ENCODE measurements at places on chromosomes 7 and 10.
A peak's percentile ranks its signal among the peaks of the same experiment; 100 is the strongest.

DNA sequence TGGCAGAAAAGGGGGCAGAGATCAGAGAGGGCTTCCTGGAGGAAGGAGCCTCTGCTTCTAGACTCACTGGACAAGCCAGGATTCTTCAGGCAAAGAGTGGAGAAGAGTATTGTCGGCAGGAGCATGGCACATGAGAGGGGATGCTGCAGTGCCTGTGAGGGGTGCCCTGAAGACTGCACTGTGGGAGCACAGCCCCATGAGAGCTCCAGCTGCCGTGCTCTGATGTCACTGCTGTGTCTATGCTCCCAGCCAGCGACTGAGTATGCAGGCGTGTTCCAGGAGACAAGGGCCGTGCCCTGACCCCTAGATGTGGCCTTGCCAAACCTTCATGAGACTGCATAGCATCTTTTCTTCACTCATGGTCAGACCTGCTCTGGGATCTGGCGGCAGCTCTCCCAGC lies 339.1 kb downstream of the RPS24 start:
- no peak for DNase-seq

DNA sequence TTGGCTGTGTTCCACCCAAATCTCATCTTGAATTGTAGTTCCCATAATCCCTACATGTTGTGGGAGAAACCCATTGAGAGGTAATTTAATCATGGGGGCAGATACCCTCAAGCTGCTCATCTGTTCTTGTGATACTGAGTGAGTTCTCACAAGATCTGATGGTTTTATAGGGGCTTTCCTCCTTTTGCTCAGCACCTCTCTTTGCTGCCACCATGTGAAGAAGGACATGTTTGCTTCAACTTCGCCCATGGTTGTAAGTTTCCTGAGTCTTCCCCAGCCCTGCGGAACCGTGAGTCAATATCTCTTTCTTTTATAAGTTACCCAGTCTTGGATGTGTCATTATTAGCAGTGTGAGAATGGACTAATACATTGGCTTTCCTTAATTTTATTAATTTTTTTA lies 527.8 kb downstream of the MDFIC start:
- no peak for DNase-seq

DNA sequence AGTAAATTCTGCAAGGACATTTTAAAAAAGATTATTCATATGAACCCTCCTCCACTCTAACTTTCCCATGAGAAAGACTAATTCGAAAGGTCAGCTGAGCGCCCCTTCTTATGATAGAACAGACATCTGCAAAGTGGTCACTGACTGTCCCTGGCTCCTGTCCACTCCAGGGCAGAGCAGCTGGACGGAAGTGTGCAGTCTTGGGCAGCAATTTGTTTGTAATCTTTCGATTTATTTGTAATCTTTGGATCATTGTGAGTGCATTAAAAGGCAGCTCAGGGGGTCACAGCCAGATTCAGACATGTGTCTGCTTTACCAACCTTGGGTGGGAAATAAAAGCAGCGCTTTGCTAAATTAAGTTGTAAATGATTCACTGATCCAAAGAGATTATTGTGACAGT lies 158.8 kb upstream of the ADARB2 start:
- DNase-seq, result no peak

DNA sequence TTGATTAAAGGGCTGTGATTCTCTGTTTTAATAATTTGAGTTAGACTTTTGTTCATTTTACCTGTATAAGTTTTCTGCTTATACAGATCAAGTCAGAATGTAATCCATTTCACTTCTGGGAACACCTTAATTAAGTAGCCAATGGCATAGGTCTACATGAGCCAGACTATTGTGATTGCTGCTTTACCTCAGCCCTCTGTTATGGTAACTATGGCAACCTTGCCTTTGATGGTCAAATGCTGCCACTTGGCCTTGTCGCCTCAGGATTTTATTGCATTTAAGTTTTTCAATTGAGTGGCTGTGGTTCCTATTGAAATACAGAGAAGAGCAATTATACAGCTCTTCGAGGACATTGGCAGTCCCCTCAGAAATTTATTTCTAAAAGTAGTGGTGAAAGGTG lies 64.3 kb upstream of the TMEM106B start:
- no peak for DNase-seq

DNA sequence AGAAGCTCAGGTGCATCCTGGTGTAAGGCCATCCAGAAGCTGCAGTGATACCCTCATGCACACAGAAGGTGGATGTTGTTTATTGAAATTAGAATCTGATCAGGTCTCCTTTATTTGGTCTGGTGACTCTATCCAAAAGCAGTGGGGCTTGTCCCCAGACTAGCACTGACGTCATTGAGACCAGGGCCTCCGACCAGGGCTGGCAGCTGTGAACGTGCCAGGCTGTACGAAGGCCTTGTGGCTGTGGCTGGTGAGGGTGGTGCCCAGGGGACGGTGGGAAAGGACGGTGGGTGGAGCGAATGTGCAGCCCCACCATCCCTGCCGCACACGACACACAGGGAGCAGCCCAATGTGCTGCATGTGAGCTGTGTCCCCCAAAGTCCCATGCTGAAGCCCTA lies 160.0 kb downstream of the ADARB2 start:
- peak; percentile 19 for DNase-seq

DNA sequence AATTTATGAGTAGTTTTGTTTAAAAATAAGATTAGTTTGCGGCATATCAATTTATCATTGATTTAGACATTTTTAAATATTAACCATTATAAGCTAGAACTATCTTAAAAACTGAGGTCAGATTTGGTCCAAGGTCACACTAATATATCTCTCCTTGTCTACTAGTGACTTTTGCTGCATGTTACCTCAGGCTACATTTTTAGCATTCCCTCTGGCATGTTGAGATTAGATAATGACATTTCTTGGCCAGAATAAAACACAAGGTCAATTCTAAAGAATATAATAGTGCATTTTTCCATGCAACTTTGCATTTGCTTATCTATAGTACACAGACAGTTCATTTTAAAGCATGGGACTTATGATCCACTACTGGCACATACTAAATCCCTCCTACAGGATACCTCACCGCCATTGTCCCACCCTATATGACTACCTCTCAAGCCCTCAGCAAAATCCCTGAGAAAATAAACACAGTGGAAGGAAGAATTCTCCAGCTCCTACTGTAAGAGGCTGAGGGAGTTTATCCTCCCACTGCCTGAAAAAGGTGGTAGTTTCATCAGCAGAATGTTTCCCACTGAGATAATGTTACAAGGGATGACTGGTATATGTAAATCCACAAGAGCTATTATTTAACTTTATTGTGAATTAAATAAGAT lies 816.4 kb downstream of the GRM8 start:
- no peak for DNase-seq

DNA sequence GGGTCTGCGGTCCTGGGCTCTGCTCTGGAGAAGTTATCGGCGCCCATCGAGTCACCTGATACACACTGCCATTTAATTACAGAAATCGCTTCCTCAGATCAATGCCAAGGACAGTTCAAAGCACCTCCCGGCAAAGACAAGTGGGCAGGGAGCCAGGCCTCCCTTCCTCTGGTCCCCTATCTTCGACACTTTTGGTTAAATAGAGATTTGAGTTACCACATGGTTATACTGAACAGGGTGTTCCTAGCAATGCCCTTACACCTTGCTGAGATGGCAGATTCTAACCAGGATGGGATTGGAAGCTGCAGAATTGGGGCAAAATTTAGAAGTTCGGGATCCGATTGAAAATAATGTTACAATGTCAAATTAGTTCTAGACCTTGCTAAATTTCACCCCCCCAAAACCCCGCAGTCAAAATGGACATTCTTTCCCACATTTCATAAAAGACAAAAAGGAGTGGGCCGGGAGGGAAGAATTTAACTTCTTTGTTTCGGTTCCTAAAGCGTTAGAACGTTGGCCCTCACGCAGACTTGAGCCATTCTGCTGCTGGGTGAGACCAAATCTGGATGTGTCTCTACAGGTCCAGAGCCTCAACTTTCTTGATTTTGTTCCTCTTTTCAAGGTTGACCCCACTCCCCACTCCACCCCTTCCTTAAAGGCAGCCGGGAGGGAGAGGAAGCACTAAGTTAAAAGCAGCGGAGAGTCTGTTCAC lies 2.2 kb upstream of the DLX5 start:
- DNase-seq, result no peak

DNA sequence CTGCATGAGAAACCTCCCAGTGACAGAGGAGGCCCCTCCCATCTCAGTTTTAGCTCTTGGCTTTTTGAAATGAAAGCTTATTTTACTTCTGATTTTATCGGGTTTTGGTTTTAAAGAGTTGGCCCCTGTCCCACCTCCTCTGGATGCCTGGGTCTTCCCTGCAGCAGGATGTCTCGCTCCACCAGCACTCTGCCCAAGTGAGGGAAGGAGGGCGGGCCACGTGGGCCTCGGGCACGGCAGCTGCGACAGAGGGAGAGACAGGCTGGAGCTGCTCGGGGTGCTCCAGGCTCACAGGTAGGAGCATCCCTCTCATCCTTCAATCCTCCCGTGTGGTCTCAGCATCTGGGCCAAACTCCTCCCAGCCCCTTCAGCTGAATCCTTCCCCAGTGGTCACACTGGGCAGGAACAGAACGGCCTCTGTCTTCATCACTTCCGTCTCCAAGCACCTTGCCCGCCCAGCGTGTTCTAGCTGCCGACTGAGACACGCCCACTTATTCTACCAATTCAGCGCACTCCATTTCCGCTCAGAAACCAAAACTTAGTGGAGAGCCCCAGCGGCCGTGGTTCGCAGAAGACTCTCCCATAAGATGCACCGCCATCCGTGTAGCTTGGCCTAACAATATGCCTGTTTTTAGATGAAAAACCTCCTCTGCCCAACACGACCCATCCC lies 222.9 kb downstream of the GLRX3 start:
- no peak for DNase-seq

DNA sequence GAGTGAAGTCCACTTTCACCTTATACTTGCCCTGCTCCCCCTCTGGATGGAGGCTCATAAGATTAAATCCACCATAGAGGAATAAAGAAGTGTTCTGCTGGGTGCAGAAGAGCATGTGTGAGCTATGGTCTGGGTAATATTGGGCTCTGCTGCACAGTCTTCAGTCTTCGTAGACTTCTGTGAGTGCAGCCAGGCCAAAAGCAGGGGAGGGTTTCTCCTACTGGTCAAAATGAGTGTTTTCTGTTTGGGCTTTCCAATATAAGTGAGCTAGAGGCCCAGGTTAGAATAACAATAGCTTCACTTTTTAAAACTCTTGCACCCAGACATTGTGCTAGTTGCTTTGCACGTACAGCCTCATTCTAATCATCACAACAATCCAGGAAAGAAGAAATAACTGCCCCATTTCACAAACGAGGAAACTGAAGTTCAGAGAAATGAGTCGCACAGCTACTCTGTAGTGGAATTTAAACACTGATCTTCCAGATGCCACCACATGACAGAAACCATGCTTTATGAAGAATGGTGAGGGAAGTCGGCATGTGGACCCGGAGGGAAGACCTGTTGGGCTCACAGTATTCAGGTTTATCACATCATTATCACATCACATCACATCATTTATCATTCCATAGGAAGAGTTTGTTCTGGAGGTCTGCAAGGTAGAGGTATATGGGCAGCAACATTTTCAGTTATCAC lies 23.8 kb upstream of the MSMB start:
- no peak for DNase-seq

- DNase-seq, result peak; percentile 59
These were observed 613 bp downstream of the OAT start for GRCh38 chr10:124417895-124418725.

DNA sequence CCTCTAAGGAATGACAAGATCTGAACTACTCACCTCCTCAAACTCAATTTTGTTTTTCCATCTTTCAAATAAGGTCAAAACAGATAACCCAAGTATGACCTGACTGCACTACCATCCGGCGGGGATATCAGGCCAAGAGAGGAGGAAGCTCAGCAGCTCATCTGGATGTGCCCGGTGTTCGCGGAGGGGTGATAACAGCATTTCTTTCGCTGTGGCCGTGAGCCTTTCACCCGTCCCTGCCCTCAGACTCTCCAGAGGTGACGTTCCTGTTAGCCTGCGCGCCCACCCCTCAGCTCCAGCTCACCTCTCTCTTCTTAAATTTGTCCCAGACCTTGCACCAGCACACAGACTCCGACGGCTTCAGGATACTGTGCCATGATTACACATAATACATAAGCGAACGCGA lies 526 bp downstream of the ZNF248 start:
- DNase-seq, result no peak

- no peak for DNase-seq
These were observed 1.6 kb upstream of the TARP start for GRCh38 chr7:38274927-38275620.

DNA sequence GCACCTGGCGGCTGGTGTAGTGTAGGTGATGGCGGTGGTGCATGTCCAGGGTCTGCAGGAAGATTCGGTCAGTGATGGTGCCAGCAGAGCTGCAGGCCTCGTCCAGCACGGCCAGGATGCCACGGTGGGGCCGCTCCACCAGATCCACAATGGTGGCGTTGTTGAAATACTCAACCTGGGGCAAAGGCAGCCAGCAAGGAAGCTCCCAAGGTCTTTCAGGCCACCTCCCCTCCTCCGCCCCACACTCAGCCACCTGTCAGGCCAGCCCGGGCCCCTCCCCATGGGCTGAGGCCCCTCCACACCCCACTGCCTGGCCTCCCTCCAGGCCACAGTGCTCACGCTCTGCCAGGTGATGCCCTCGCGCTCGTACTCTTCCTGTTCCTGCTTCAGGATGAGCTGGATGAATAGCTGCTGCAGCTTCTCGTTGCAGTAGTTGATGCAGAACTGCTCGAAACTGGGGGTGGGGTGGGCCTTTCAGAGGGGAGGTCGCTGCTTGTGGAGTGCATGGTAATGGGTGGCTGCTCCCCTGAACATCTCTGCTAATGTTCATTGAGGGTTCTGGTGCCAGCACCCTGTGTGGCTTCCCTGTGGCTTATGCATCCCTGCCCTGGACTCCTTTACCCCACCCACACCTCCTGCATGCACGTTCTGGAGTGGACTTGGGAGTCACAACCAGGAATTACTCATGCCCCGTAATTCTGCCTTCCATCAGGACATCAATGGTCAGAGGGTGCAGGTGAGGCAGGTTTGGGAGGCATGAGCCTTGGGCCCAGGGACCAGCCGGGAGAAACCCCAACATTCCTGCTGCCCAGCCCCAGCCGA lies 8.9 kb downstream of the MYO1G start:
- DNase-seq, result peak; percentile 47

- no peak for DNase-seq
These were observed 80.9 kb downstream of the SORBS1 start for GRCh38 chr10:95480102-95480900.

GRCh38 chr10:96789571-96790108 lies 42.5 kb upstream of the LCOR start:
- no peak for DNase-seq

DNA sequence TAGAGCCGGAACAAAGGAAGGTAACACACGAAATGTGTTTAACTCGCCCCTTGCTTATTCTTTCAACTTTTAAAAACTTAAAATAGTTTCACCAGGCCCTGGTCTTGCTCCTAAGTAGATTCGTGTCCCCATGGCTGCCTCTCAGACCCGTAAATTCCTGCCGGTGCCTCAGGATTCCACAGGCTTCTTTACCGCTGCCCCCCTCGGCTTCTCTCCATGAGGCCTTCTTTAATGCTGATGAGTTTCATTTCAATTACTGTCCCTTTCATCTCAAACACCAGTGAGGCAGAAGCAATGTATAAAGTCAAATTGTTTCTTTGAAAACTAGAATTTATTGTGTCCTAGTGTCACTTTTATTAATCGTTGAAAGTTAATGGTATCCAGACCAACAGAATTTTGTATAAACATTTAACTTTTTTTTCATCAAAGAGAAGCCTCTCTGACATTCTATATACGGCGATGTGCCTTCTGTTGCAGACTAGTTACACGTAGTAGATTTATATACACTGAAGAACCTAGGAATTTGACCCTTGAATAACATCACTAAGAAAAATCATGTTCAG lies 225.2 kb downstream of the C7orf25 start:
- DNase-seq, result no peak
